M059J (cell line): ENCODE measurements at places on chromosomes 1 and 21. TPM values are rescaled to one million over a fixed set of nuclear protein-coding genes. Genes with fewer than 3 reads are reported as not detected.

The PWP2 gene
- 6.4 and 14.4 TPM in 2 replicates for total RNA-seq

The LRRC3 gene
- total RNA-seq, result not detected in 2 replicates

The LEMD1 gene
- not detected in 2 replicates for total RNA-seq

The KPRP gene
- not detected in 2 replicates for total RNA-seq

The LIPI gene
- total RNA-seq, result not detected in 2 replicates

The SELP gene
- total RNA-seq, result not detected in 2 replicates

The CHIT1 gene
- total RNA-seq, result not detected in 2 replicates

The SEMA4A gene
- total RNA-seq, result 0.37 and 1.3 TPM in 2 replicates

The HOOK1 gene
- total RNA-seq, result 0.07 TPM in 1 of 2 replicates, not detected in the other

The HNRNPR gene
- 114 and 166 TPM in 2 replicates for total RNA-seq

The NBPF4 gene
- total RNA-seq, result not detected in 2 replicates

The AADACL3 gene
- not detected in 2 replicates for total RNA-seq

The ENAH gene
- total RNA-seq, result 69.5 and 71.7 TPM in 2 replicates

The ZFP69B gene
- 2.2 and 2.5 TPM in 2 replicates for total RNA-seq

The RNF207 gene
- 0.91 and 3.9 TPM in 2 replicates for total RNA-seq

The ACTL8 gene
- 0.07 and 0.39 TPM in 2 replicates for total RNA-seq

The CDC42BPA gene
- 15.1 and 21.6 TPM in 2 replicates for total RNA-seq

The ANKRD35 gene
- 0.12 and 0.25 TPM in 2 replicates for total RNA-seq

The MROH9 gene
- not detected in 2 replicates for total RNA-seq

The CENPS gene
- total RNA-seq, result 16.1 and 21.2 TPM in 2 replicates

The ICOSLG gene
- total RNA-seq, result 0.10 TPM in 1 of 2 replicates, not detected in the other

The OR10Z1 gene
- not detected in 2 replicates for total RNA-seq

The CDK18 gene
- total RNA-seq, result 0.12 and 1.2 TPM in 2 replicates

The TEX35 gene
- total RNA-seq, result not detected in 2 replicates

The MEGF6 gene
- total RNA-seq, result 6.5 and 20.9 TPM in 2 replicates

The NR5A2 gene
- total RNA-seq, result 0.10 and 0.47 TPM in 2 replicates

The NOS1AP gene
- total RNA-seq, result 0.76 and 0.79 TPM in 2 replicates

The ZNF670 gene
- 5.4 and 9.3 TPM in 2 replicates for total RNA-seq

The MPL gene
- not detected in 2 replicates for total RNA-seq

The RAD54L gene
- total RNA-seq, result 9.8 and 24.2 TPM in 2 replicates

The PPIAL4G gene
- total RNA-seq, result not detected in 2 replicates

The S100B gene
- not detected in 2 replicates for total RNA-seq

The BECN2 gene
- total RNA-seq, result not detected in 2 replicates

The CTTNBP2NL gene
- 13.5 and 17.2 TPM in 2 replicates for total RNA-seq

The RPS6KC1 gene
- total RNA-seq, result 23.6 and 27.4 TPM in 2 replicates

The RCSD1 gene
- 0.15 and 0.81 TPM in 2 replicates for total RNA-seq

The RAP1A gene
- total RNA-seq, result 40.5 and 68.7 TPM in 2 replicates

The PYCR2 gene
- total RNA-seq, result 31.6 and 60.0 TPM in 2 replicates

The INKA2 gene
- total RNA-seq, result 2.9 TPM in 2 replicates
